Left cardiac atrium (tissue), 4 donors: ENCODE measurements at places on chromosomes 11 and 22. TPM values are rescaled to one million over a fixed set of nuclear protein-coding genes. Genes with fewer than 3 reads are reported as not detected.

RBMXL2 gene
- not detected for total RNA-seq

GRCh38 chr22:36141481-36141880 lies 19.1 kb downstream of the APOL3 start:
- DNase-seq, result no peak

GRCh38 chr11:103806130-103806895 lies 230.1 kb upstream of the DDI1 start:
- DNase-seq, result no peak

- DNase-seq, result no peak
These were observed 13.4 kb downstream of the PITPNB start for GRCh38 chr22:27905653-27906052.

PIH1D2 gene
- total RNA-seq, result 0.76 TPM

CALCB gene
- not detected for total RNA-seq

MAPK8IP1 gene
- 6.9 TPM for total RNA-seq

GRCh38 chr11:56140151-56140661 lies at the start of gene OR8J3:
TSS of gene OR8J3 (minus strand) at chr11:56140201. CDS start at chr11:56137718, 2,483 bp downstream.
- no peak for DNase-seq

DNA sequence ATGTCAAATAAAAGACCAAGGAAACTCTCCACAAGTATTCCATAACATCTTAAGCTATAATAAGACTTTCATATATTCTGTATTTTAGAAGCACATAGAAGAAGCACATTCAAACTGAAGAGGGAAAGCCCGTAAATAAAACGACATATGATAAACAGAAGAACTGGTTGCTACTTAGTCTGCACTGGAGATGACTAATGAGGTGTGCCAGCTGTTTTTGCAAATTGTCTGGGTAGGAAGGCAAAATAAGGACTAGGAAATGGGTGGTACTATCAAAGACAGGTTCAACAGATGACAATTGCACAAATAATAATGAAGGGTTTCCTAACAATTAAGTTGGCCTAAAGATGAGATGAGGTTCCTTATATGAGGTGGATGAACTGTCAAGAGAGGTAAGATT lies 593.2 kb upstream of the CCDC179 start:
- DNase-seq, result no peak

DNA sequence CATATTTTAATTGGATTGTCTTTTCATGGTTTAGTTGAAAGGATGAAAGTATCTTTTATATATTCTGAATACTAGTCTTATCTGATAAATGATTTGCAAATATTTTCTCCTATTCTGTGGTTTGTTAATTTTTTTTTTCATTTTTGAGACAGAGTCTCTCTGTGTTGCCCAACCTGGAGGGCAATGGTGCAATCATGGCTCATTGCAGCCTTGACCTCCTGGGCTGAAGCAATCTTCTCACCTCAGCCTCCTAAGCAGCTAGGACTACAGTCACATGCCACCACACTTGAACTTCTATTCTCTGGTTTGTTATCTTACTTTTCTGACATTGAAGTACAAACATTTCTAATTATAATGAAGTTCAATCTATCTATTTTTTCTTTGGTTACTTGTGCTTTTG lies 30.0 kb upstream of the FAR1 start:
- DNase-seq, result no peak
